Pancreas (tissue), 10 donors: ENCODE measurements at places on chromosomes 7 and 10. TPM values are rescaled to one million over a fixed set of nuclear protein-coding genes. Genes with fewer than 3 reads are reported as not detected.

The MLXIPL gene
- total RNA-seq = 23.9 TPM

GRCh38 chr7:40506158-40506557, 371.4 kb downstream of the SUGCT start:
- H3K36me3 ChIP-seq = no peaks in the 10 kb centered on the region
- no peaks in the 10 kb centered on the region for H3K4me1 ChIP-seq
- H3K27me3 ChIP-seq = no peaks in the 10 kb centered on the region
- DNase-seq = no peak
- H3K4me3 ChIP-seq = no peak overlapping the region

- no peak overlapping the region for H3K27ac ChIP-seq
- H3K4me1 ChIP-seq = no peaks in the 10 kb centered on the region
- DNase-seq = no peak
- H3K36me3 ChIP-seq = no peaks in the 10 kb centered on the region
- no peak overlapping the region for H3K4me3 ChIP-seq
These were observed 97.7 kb downstream of the RGS10 start for GRCh38 chr10:119444866-119445265.

- no peak for DNase-seq
- H3K27ac ChIP-seq = no peak overlapping the region
- no peak overlapping the region for H3K4me3 ChIP-seq
These were observed 166.5 kb upstream of the GNAI1 start for GRCh38 chr7:79968077-79968648.

DNA sequence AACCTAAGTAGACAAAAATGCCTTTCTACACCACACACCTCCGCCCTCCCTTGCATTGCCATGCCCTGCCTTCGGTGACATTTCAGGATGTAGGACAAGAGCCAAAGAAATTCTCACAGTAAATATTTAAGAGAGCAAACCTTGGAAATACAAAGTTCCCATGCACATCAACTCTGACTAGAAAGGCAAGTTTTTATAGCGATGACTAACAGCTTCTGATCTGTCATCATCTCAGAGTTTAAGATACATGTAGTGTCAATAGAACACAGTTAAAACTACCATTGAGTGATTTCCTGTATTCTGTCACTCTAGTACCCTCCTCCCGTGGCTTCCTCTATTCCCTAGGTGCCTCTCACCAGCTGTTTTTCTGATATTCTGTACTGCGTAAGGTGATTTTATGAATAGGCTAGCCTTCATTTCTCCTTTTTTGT, 20.7 kb downstream of the SLC16A9 start:
- DNase-seq = no peak
- H3K27me3 ChIP-seq = no peaks in the 10 kb centered on the region
- H3K36me3 ChIP-seq = no peaks in the 10 kb centered on the region
- no peaks in the 10 kb centered on the region for H3K4me1 ChIP-seq
- H3K4me3 ChIP-seq = no peak overlapping the region
- H3K27ac ChIP-seq = no peak overlapping the region

DNA sequence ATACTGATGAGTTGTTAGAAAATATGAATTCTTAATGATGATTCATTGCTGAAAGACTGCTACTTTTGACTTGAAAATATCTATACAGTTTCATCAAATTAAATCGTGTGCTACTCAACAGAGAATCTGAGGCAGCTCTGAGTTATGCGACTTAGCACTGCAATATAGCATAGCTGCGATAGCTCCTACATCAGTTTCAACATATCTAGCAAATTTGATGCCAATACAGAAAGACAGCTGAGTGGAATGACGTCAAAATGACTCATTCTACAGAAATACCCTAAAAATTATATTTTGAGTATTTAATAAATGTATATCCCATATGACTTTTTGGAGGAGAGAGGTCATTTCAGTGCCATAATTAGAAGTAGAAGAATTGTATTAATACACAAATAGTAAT, 1.1 kb upstream of the TARP start:
- no peaks in the 10 kb centered on the region for H3K27me3 ChIP-seq
- DNase-seq = no peak
- H3K36me3 ChIP-seq = no peaks in the 10 kb centered on the region
- no peak overlapping the region for H3K27ac ChIP-seq
- H3K4me3 ChIP-seq = no peak overlapping the region

GRCh38 chr10:4498711-4499251, 327.2 kb upstream of the AKR1E2 start:
- no peaks in the 10 kb centered on the region for H3K36me3 ChIP-seq
- no peak overlapping the region for H3K4me3 ChIP-seq
- H3K27ac ChIP-seq = no peak overlapping the region
- no peaks in the 10 kb centered on the region for H3K4me1 ChIP-seq
- DNase-seq = no peak
